ENCODE measurements at places on chromosomes 4 and X. TPM values are rescaled to one million over a fixed set of nuclear protein-coding genes. Genes with fewer than 3 reads are reported as not detected.

CORIN gene
- total RNA-seq: 0.62 TPM

ZNF711 gene
- 127 TPM for total RNA-seq

DNA sequence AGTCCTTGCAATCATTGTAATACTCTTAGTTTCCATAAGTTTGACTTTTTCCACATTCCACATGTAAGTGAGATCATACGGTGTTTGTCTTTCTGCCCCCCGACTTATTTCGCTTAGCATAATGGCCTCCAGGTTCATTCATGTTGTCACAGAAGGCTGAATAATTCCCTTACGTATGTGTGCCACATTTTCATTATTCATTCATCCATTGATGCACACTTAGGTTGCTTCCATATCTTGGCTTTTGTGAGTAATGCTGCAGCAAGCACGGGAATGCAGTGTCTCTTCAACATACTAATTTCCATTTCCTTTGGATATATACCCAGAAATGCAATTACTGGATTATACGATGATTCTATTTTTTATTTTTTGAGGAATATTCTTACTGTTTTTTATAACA lies 22.0 kb upstream of the VEGFC start:
- DNase-seq: no peak

DNA sequence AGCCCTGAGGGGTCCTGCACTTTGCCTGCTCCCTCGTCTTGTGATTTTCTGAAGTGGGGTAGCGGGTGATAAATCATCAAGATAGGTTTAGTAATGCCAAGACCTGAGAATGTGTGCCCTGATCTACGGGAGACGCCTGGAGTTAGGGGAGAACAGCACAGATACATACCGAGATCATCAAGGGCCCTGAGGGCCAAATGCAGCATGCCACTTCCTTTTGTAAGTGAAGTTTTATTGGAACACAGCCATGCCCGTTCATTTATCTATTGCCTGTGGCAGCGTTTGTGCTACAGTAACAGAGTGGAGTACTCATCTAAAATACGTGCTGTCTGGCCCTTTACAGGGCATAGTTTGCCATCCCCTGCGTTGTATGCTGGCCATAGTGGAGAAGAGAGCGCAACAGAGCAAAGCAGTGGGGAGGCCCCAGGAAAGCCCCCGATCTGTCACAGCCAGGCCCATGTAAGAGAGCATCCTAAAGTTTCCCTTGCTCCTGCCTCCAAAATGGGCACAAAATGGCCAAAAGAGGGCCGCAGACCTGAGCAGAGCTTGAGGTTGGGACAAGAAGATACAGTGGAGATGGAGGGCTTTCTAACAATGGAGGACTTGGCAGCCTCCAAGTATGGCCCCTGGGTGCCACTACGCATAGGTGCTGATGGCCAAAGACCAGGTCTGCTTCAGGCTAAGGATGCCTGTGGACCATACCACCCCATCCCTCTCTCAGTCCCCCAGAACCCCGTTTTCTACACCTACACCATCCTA lies 167.0 kb downstream of the SMIM20 start:
- DNase-seq: no peak

PHEX gene
- 1.7 TPM for total RNA-seq

MXD4 gene
- total RNA-seq: 19.7 TPM

- DNase-seq: no peak
These were observed 98.9 kb downstream of the FRMPD4 start for GRCh38 chrX:12237131-12237530.

Measured in occipital lobe (tissue), 3 donors.